Activated CD4-positive, alpha-beta T cell treated with anti-CD3 and anti-CD28 coated beads, Interleukin-2, amount 10 ng/mL, durations not matched to agents 7 days and 5 days (primary cell): ENCODE measurements at places on chromosomes 16 and 17.

DNA sequence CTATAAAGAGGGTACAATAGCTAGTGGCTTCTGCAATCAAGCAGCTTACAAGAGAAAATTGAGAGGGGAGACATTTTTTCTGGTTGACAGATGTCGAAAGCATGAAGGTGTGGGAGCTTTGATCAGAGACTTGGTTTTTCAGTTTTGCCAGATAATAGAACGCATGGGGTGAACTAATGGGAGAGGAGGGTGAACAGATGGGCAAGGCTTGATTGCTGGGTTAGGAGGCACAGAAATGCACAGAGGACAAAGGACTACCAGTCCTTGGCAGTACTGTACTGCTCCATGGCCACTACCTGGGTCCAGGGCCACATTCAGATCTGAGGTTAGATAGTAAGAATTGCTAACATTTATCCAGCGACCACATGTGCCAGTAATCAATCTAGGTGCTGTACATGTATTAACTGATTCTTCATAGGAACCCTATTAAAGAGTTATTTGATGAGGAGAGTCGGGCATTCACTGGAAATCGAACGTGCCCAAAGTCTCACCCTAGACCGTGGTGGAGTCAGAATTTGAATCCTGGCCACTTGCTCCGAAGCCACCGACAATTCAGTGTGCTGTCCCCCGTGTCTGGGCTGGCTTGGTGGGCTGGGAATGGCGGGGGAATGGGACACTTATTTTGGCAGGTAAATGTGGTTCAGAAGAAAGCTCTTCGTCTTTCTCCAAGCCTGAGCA, 873 bp upstream of the KSR1 start:
- DNase-seq = no peak

DNA sequence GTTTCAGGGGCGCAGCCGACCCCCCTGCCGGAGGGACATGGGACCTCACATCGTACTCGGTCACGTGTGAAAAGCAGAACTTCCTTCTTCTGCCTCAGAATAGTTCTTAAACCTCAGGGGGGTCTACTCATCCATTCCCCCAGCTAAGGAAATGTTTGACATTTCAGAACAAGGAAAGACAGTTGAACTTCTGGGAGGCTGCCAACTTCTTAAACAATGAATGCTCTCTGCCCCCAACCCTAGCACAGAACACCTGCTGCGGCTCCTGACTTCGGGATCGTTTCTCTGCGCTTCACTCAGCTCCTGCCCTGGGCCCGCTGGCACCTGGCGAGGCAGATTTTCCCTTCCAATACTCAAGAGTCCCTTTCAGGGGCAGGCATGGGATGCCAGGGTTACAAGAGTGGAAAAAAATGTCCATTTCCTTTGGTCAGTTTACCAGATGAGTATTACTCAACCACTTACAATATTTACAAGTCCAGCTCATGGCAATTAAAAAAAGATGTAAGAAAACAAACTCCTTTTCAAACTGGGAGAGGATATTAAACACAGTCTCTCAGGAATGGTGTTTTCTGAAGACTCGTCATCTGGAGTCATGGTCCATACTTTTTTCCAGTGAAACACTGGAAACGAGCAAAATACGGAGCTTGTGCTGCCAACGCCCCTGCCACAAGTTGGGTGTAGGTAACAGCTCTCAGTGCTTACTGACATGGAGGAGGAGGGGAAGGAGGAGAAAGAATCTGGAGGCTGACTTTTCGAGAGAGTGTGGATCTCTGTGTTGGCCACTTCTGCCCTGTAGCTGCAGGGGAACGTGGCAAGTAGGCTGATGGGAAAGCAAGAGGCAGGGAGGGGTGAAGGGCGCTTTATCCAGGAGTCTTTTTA, 235.7 kb downstream of the NTN1 start:
- no peak for DNase-seq

- DNase-seq = peak; percentile 38
Observed at GRCh38 chr16:1871974-1872635, at the start of gene MEIOB. TSS of gene MEIOB (minus strand) at chr16:1872164. CDS start at chr16:1868175, 3,989 bp downstream.

DNA sequence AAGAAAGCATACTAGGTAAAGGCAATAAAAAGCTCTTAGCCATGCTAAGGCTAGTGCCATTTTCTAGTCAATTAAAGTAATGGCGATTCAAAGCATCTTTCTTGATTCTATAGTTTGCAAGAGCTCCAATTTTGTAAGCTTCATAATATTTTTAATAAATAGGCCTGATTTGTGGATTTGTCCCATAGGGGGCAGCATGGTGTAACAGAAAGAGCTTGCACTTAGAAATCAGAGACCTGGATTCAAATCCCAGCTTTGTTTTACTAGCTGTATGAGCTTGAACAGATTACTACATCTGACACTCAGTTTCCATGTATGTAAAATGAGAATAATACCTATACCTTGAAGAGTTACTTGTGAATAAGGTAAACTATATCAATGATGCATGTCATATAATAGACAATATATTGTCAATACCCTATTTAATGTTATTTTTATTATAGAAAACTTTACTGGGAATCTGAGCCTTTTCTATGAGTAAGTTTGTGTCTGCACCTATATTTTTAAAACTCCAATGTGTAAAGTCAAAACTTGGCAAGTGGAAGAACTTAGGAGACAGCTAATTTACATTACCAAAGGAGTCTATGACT, 93.6 kb upstream of the NOG start:
- peak; percentile 33 for DNase-seq

GRCh38 chr17:56083475-56083874, 69.8 kb upstream of the ANKFN1 start:
- no peak for DNase-seq

DNA sequence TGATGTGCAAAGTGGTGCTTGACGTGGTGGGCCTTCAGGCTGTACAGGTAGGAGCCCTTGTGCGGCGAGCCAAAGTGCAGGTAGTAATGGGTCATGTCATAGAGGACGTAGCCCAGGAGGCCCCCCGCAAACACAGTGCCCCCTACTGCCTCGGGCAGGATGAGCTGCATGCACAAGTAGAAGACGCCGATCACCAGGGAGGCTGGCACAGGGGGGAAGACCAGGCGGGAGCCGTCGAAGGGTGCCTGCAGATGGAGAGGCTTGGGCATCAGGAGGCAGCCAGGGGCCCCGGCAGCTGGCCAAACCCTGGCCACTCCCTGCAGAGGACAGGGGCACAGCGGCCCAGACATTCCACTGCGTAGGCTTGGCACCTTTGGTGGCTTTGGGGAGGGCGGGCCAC, 15.7 kb upstream of the MLKL start:
- DNase-seq = no peak

GRCh38 chr17:29378500-29378899, 11.7 kb upstream of the TAOK1 start:
- DNase-seq = no peak

- DNase-seq = no peak
Observed at GRCh38 chr16:25750488-25751216, 58.9 kb downstream of the HS3ST4 start.

DNA sequence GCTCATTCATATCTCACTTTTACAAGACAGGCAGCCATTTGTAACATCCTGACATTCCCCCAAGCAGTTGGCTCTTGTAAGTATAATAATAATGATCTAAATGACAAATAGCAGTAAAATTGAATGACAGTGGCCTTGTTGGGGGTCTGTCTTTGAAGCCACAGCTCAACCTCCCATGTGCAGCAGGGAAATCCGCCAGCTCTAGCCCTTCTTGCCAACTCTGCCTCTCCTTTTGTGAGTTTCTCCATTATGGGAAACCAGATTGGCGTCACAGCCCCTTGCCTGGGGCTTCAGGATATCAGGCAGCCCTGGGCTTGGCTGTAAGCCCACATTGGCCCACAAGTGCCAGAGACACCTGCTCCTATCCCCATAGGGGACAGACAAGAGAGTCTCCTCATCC, 70.4 kb upstream of the CACNG5 start:
- DNase-seq = no peak

DNA sequence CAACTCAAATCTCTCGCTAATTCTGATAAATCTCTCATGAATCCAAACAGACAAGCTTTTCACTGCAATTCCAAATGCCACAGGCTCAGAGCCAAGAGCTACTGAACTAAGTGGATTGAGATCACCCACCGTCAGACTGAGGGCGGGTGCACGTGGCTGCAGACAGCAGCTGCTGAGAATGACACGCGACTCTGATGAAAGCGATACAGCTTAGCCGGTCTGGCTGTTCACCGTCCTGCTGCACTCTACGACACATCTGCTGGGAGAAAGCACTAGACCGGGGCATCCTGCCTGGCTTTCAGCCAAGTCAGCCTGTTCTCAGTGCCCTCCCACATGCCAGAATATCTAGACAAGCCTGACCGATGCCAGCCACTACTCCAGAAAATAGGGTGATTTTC, 42.6 kb downstream of the KLHDC4 start:
- no peak for DNase-seq

GRCh38 chr17:28841901-28842281, 699 bp downstream of the FAM222B start:
- no peak for DNase-seq

DNA sequence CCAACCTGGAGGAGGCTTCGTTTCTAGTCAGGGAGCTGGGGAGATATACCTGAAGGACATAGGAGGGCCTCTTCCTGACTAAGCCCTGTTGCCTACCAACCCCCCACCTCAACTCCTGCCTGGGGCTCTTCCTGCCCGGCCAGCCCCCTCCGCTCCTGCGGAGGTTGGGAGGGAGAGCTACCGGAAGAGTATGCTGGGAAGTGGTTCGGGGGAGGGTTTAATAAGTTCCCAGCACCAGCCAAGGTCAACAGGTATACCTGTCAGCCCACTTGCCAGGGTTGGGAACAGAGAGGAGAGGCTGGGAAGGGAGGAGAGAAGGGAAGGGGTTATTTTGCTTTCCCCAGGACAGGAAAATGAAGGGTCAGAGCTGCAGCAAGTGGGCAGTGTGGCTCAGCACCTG, 4.7 kb downstream of the PPP1R1B start:
- DNase-seq = no peak

GRCh38 chr16:74844041-74844980, 69.7 kb upstream of the FA2H start:
- no peak for DNase-seq

GRCh38 chr16:23257682-23258081, 44.4 kb upstream of the SCNN1B start:
- no peak for DNase-seq

GRCh38 chr16:89708481-89708931, 7.0 kb upstream of the SPATA2L start:
- no peak for DNase-seq

DNA sequence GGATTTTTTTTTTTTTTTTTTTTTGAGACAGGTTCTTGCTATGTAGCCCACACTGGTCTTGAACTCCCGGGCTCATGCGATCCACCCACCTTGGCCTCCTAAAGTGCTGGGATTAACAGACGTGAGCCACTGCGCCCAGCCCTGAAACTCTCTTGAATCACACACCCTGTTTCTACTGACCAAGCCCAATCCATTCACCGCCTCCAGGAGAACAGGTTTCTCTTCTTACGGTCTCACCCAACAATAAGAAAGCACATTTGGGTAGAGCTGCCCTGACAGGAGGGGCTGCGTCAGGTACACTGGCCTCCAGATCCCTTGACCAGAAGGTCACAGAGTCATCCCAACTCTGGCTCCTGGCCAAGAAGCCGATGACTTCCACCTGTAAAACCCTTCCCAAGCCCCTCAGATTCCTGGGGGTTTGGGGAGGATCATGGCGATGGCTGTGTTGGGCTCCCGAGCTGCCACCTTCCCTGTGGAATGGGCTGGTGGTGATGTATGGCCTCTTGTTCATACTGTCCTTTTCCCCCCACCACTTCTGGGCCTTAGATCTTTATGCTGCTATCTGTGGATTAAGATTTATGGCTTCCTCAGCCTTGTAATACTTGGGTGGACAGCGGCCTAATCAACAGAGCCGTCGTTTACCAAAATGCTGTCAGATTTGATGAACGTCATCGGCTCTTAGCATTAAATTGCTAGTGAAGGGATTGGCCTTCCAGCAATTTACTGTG, 89.1 kb downstream of the KATNIP start:
- no peak for DNase-seq

DNA sequence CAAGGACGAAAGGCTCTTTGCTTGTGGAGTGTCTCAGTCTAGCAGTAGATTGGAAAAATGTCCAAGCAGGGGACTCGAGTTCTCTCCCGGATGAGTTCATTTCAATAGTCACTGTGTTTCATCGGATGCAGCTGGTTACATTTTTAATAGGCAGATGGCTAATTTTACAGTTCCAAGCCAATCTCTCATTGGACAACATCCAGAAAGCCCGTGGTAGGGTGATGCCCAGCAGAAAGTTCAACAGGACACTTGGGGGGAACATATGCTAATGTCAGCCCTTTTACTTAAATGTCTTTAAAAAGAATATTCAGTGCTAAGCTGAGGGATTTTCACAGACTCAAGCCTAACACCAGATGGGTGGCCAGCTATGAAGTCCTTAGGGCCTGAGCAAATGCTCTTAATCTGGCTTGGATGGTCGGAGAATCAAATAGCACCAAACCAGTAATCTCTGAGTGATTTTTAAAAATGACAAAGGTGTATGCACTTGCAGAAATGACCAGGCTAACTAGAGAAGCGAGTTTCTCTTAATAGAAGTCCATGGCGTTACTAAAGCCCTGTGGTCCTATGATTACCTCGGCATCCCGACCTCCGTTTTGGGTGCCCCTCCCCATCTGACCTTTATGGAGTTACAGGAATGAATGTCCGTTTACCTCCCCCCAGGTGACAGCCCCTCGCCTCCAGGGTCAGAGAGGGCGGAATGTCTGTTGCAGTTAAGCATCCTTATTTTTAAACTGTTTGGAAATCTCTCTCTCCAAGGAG, 289.2 kb upstream of the SALL1 start:
- DNase-seq = no peak

- no peak for DNase-seq
Observed at GRCh38 chr17:73463821-73464220, 152.0 kb upstream of the CDC42EP4 start.

DNA sequence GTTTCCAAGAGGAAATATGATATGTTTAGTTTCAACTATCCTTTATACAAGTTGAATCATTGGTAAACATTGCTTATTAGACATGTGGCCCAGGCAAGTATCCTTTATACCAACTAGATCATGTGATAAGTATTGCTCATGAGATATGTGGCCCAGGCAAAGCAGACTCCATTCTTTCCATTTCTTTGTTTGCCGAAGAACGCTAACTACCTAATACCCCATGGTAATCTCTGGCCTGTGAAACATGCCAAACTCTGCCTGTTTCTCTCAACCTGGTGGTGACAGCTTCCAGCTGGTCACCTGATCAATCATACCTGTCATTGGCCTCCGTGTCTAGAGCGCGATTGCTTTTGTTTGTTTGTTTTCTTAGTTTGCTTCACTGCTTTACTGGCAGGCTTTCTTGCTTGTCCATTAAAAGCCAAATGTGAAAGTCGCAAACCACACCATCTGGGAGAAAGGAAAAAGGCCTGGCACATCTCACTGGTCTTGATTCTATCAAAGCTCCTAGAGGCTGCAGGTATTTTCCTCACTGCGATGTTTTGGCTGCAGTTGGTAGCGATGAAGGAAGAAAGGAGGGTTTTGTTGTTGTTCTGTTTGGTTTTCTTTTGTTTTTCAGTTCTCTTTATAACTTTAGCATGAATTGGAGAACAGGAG, 686.2 kb downstream of the KCNJ2 start:
- DNase-seq = no peak

GRCh38 chr17:51496378-51496777, 236.0 kb downstream of the UTP18 start:
- no peak for DNase-seq
